ENCODE measurements at places on chromosomes 4 and X. TPM values are rescaled to one million over a fixed set of nuclear protein-coding genes. Genes with fewer than 3 reads are reported as not detected.

- no peak for DNase-seq
Measured at GRCh38 chr4:82216219-82216618, 157.6 kb downstream of the HNRNPD start.

DNA sequence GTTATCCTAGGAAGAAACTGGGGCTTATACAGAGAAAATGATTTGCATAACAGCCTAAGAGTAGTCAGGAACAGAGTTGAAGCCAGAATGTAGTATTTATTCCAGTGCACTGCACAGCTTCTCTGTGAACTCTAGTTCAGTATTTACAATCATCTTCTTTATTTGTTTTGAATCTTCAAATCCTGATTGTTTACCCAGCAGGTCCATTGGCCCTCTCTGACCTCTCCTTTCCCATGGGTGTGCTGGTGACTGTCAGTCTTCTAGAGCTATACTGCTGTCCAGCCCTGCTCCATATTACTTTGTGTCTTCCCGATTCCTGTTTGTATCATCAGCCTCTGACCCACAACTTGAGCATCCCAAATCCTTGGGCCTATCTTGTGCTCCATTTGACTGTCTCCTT is 301.9 kb upstream of the HS3ST1 start:
- DNase-seq: no peak

Gene RNF175
- not detected for total RNA-seq

- no peak for DNase-seq
Measured at GRCh38 chr4:27096142-27096824, 235.6 kb downstream of the STIM2 start.

- no peak for DNase-seq
Measured at GRCh38 chr4:26491449-26492170, 1.3 kb upstream of the CCKAR start.

DNA sequence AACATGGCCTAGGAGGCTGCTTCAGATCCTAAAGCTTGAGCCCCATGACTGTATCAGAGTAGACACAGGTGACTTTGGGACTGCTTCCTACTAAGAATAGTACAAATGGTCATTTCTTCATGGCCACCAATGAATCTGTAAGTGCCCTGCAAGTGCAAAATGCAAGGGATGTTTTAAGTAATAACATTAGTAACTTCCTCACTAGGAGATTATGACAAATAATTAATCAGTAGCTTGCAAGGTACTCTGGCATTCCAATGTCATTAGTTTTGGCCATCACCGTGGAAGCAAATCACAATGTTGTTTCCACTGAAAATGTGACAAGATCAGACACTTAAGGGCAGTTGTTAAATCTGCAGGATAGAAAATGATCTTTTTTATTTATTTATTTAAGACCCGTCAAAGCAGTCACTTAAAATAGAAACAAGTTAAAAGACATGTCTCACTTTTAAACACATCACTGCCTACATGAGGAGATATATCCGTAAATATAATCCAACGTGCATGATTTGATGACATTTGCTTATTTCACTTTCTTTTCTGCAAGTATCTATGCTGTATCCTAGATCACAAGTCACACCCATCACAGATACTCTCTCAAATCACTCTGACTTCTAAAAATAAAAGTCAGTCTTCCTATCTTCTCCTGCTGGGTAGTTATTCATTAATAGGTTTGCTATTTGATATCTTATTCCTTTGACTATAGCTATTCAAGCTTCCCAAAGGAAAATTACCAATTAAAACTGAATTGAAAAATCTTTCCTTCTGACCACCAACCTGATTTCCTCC is 400.6 kb downstream of the IL15 start:
- DNase-seq: no peak

Gene PGAM4
- total RNA-seq: not detected

Gene TMPRSS11D
- not detected for total RNA-seq

GRCh38 chr4:76895619-76896018 is 2.3 kb downstream of the SOWAHB start:
- DNase-seq: no peak

DNA sequence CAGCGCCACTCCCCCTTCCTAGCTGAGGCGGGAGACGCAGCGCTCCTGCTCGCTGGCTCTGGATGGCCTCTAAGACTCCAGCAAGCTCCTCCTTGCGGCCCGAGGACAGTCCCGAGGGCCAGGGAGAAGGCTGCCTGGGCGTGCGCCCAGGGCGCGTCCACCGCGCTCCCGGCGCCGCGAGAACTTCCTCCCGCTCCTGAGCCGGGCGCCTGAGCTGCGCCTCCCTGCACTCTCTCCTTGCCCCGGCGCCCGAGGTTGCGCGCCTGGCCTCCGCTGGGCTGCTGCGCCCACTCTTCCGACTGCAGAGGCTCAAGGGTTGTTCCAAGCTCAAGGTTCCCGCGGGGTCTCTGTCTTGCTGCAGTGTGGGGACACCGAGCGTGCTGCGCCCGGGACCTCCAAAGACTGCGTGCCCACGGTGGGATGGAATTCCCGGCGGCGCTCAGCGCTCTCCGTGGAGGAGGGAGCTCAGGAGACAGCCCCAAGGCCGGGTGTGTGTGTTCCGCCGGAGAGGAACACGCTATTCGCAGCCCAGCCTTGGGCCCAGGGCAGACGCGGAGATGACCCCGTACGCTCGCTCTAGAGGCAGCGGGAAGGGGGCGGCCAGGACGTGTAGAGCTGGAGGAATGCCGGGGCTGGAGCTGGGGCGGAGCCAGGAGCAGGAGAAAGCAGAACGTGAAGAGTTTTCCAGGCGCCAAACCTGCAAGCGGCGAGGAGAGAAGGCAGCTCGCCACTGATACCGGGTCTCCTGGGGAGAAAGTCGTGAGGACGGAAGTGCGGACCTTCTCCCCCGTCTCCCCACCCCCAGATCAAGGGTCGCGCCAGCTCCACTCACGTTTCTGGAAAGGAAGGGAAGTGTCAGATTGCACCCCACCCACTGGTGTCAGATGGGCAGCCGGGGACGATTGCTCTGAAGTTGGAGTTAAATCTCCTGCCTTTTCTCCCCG is at the start of gene ARHGAP6:
ARHGAP6 (minus strand) TSS at position 753 of the 944 bp plus-strand sequence. CDS start 1,092 bp downstream, outside the sequence.
- no peak for DNase-seq

- no peak for DNase-seq
Measured at GRCh38 chrX:155766321-155766720, 114.8 kb upstream of the VAMP7 start.

Gene FAM184B
- total RNA-seq: not detected

- no peak for DNase-seq
Measured at GRCh38 chrX:136192839-136193414, 45.6 kb downstream of the FHL1 start.

Gene CLDN34
- total RNA-seq: not detected

DNA sequence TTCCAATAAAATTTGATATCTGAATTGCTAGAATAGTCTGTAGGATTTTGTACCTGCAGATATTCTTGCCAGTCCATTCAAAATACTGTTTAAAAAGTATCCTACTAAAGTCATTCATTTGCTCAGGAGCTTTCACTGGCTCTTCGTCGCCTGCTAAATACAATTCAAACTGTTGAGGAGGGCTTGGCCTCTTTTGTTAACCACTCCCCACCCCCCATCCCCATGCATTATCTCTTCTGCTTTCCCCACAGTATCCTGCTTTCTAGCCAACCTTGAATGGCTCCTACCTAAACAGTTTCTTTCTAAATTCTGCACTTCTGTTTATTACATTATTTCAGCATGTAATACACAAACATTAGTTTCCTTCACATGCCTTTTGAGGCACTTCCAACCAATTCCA is 230.8 kb downstream of the CPE start:
- DNase-seq: no peak

DNA sequence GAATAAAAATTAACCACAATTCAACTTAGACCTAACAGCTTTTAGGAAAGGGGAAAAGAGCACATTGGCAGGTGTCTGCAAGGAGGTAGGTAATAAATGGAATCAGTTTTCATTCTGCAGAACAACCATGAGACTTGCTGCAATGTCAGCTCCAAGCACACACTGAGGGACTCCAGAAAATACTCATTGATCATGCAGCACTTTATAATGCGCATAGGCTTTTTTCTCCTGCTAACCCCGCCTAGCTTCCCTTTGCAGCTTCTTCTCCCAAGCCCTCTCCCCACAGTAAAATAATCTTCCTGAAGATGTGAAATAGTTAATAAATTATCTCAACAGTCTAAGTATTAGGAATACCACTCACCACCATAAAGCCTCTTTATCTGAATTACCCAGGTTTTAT is 36.9 kb downstream of the ANKRD17 start:
- no peak for DNase-seq

DNA sequence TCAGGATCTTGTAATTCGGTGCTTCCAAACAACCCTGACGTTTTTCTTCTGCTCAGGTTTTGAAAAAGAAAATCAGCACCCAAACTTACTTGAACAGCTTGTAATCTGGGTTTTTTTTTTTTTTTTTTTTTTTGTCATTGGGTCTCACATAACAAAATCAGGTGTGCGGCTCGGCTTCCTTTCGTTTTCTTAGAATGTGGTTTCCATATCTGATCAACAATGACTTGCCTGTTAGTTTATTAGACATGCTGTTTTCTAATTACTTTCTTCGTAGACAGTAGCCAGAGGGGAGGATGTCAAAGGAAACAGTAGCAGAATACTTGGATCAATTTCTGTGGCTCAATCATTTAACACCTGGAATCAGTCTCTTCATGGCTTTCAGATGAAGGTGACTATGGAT is 890 bp upstream of the FREM3 start:
- peak; percentile 30 for DNase-seq

Gene FAM47A
- not detected for total RNA-seq

- no peak for DNase-seq
Measured at GRCh38 chrX:13307041-13307440, 12.8 kb downstream of the ATXN3L start.
